ENCODE measurements at places on chromosomes 2 and 18. TPM values are rescaled to one million over a fixed set of nuclear protein-coding genes. Genes with fewer than 3 reads are reported as not detected.

CRIM1 gene
- 35.0 TPM for total RNA-seq

KIF5C gene
- 0.41 TPM for total RNA-seq

NTSR2 gene
- not detected for total RNA-seq

- no peak for DNase-seq
Observed at GRCh38 chr2:106011380-106011779, 182.7 kb downstream of the UXS1 start.

DNA sequence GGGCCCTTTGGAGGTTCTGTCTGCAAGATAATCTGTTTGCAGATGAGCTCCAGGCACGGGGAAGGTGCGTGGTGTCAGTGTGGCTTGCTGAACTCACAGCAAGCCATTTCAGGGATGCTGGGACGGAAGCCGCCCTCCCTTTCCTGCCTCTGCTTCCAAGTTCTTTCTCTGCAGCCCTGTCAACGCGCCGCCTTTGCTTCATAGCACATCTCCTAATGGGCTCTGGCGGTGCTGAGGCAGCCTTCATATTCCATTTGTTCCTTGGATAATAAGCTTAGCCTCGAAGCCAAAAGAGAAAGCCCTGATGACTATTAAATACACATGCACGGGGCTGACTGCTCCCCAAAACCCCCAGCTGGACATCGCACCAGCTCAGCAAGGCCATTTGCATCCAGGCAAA lies 81.7 kb upstream of the TAF1B start:
- DNase-seq = no peak

DNA sequence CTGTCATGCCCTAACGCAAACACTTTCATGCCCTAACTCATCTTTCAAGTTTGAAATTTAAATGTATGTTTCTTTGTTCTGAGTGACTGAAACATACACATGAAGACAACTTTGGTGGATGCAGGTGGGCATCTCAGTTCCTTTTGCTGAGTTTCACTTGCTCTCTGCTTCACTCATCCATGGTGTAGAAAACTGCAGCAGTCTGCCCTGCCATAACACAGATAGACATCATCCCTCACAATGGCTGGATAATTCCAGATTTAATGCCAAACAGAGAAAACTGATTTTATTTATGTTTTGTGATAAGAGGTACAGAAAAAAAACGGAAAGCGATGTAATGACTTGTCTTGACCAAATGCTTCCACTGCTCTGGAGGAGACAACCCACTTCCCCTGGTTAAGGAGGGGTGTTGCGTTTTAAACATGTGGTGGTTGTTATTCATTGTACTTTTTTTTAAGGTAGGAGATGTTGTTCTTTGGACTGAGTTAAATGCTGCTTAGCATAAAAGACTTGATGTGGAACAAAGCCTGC lies 70.4 kb downstream of the RHBDD1 start:
- no peak for DNase-seq

- no peak for DNase-seq
Observed at GRCh38 chr2:218999021-218999880, 6.0 kb upstream of the CRYBA2 start.

GRCh38 chr18:8990276-8991031 lies 112.0 kb upstream of the NDUFV2 start:
- no peak for DNase-seq

DNA sequence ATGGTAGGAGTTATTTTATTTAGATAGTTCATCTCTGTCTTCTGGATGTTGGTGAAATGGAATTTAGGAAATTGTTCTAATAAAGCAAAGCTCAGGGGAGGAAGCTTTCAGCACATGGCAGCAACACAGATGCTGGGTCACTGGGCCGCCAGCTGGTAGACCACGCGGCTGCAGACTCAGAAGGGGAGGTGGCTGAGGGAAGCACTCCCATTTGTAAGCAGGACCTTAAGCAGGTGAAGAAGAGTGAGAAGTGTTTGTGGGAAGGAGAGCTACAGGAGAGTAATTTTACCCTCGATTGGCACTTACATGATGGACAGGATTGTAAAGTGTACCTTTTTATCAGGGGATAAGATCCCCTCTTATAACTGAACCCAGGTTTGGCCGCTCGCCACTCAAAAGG lies 24.4 kb downstream of the NMS start:
- DNase-seq = no peak

DNA sequence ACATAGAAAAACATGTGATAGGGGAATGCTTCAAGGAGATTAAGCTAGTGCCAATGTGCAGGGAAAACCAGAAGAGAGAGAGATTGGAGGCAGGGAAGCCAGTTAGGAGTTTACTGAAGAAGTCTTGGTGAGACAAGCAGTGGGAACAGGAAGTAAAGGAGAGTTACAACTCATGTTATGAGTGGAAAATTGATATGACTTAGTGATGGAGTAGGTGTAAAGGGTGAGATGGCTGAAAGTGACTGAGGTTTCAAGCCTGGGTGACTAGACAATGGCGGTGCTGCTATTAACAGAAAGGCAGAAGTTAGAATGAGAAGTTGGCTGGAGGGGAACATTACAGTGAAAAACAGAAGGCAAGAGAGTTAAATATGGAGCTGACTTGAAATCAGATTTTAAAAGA lies 16.5 kb downstream of the DOK1 start:
- no peak for DNase-seq

- DNase-seq = no peak
Observed at GRCh38 chr18:3175195-3175758, 44.5 kb downstream of the MYOM1 start.
